ENCODE measurements at places on chromosomes 12 and 14.

DNA sequence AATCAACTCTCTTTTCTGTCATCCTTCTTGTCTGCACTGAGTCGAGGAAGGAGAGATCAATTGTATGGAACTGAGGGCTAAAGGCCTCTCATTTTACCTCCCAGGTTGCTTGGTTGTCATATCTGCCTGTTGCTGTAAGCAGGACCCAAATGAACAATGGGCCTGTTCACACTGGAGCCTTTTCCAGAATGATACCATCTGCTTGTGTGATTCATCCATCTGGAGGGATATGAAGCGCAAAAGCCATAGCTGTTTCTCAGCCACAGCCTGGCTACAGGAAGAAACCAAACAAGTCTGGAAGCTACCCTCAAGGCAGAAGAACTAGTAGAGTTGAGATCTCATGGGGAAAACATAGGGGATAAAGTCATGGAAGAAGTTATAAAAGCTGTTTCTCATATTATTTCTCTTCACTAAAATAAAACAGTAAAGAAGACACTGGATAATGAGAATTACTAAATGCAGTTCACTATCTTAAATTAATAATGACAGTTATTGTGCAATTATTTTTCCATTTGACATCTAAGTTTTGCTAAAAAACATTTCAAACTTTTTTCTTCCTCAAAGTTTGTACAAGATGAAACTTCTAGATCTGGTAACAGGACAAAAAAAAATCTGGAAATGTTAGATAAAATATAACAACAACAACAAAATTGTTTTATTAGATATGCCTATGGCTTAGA, 106.3 kb downstream of the SPTSSA start:
- DNase-seq: peak; percentile 72

- no peak for DNase-seq
Measured at GRCh38 chr14:98634043-98634820, 637.8 kb downstream of the BCL11B start.

GRCh38 chr12:113889076-113889475, 77.0 kb downstream of the RBM19 start:
- peak; percentile 54 for DNase-seq

- DNase-seq: no peak
Measured at GRCh38 chr14:87989956-87990299, 3.1 kb downstream of the GALC start.

GRCh38 chr12:49336645-49337584, at the start of gene C1QL4:
Gene C1QL4 (minus strand): TSS chr12:49337188. CDS start chr12:49336477, 711 bp downstream.
- DNase-seq: peak; percentile 64

- peak; percentile 61 for DNase-seq
Measured at GRCh38 chr12:6869049-6870021, 2.0 kb downstream of the TPI1 start.

GRCh38 chr12:48542300-48542928, 17.0 kb downstream of the OR8S1 start:
- DNase-seq: no peak

GRCh38 chr12:29739279-29739991, 44.3 kb downstream of the TMTC1 start:
- DNase-seq: peak; percentile 8

GRCh38 chr12:28217805-28218204, 27.5 kb downstream of the CCDC91 start:
- DNase-seq: no peak

GRCh38 chr14:95703805-95704204, 10.1 kb downstream of the TCL1A start:
- DNase-seq: no peak

DNA sequence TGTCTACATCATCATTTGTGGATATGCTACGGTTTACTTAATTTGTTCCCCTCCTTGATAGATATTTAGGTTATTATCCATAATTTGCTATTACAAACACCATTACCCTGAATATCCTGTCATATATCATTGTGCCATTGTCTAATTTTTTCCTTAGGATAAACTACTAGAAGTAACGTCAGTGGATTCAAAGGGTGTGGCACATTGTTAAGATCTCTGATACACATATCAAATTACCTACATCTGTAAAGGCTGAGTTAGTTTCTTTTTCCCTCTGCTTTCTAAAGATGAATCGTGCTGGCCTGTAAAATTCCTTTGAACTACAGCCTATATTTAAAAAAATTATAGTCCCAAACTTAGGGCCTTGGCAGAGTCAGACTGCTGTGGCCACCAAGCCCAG, 53.9 kb upstream of the STRN3 start:
- DNase-seq: no peak

DNA sequence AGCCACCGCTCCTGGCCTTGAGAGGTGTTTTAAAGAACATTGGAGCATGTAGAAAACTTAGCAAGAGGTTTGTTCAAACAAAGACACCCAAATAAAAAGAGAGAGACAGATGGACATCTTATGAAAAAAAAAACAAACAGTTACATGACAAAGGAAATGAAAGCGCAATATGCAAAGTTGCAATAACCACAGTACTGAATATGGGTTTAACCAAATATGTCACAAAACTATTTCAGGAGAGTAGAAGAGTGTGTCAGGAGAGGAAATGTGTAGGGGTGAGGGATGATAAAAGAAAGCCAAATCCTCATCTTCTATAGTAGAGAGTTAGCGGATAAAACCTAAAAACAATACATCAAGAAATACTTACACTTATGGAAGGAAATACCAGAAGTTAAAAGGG, 98.4 kb downstream of the GTF2A1 start:
- no peak for DNase-seq

- DNase-seq: no peak
Measured at GRCh38 chr14:73727166-73727565, 13.0 kb upstream of the PNMA1 start.

GRCh38 chr12:100229036-100229635, 28.5 kb downstream of the ACTR6 start:
- DNase-seq: peak; percentile 10

DNA sequence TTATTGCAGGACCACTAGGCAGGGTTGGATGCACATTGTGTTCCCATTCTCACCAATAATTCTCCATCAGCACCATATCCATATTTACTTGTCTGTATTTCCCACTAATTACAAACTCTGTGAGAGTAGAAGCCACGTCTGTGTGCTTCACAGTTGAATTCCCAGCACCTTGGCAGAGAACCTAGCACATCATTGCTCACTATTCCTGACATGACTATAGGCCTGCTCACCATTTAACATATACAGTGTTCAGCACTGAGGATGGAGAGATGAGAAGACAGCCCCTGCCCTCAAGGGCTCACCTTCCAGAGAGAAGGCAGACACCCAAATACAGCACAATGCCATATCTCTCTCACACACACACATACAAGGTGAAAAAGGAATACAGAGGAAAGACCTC, 5.0 kb downstream of the DAD1 start:
- DNase-seq: no peak

DNA sequence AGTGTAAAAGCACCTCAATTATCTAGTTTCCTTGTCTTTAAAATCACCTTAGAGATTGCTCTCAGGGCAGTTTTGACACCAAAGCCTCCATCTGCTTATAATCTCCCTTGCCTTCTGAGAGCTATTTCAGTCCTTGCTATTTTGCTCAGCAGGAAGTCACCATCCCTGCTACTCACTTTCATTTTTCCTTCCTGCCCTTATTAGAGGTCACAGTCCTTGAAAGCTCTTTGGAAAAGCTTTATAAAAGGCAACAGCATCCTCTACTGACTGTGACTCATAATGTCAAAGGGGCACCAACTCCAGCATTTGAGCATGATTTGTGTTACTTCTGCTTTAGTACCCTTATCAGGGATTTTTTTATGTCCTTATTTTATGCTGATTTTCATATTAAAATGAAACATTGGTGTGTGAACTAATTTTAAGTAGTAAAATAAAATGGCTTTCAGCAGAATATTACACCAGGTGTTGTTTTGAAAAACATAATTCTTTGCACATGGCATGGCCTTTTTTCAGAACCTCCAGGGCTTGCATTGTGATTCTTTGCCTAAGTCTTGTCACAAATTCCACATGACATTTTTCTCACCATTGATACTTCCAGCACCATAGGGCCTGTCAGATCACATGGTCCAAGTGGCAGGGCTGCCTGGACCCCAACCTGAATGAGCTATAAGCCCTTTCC, 213.0 kb downstream of the ADAMTS20 start:
- DNase-seq: peak; percentile 68

DNA sequence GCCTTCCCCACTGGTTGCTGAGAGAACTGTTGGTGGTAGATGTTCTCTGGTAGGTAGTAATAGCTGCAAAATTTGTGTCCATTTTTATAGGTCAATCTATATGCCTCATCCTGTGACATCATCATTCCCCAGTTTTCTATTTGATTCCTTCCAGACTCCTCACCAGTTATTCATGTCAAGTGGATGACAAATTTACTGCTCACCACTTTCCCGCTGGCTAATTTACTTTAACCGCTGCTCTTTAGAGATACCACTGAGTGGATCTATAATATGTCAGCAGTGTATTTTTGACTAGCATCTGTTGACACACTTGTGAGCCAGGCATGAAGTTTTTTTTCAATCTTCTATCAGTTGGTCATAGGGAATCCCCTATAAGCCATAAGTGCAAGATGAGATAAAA, 24.6 kb downstream of the GPR65 start:
- DNase-seq: no peak

GRCh38 chr12:83057436-83057835, 370.7 kb downstream of the TMTC2 start:
- DNase-seq: no peak

DNA sequence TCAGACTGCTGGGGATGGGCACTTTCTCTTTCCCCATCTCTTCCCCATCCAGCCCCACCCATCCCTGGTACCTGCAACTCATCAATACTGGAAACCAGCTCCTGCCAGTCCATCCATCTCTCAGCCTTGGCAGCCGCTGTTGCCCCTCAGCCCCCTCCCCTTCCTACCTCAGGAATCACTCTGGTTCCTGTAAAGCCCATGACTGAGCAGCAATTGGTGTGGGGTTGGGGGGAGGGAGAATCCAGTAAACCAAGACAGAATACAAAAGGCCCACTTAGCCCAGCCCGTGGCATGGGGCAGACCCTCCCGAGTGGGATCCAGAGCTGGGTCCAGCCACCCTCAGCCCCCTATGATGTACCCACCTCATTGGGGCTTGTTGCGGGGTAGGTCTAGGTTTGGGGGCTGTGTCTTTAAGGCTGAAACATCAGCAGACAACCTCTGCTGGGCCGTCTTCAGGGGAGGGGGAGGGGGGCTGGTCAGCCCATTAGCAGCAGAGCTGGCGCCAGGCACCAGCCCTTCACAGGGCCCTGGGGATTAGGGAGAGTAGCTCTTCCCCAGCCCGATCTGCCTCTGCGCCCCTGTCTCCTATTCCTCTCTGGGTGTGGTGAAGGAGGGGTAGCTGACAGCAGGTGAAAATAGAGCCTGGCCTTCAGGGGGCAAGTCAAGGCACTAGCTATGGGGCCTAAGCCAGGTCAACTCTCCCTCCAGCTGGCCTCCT, 702 bp upstream of the PRPH start:
- DNase-seq: no peak

DNA sequence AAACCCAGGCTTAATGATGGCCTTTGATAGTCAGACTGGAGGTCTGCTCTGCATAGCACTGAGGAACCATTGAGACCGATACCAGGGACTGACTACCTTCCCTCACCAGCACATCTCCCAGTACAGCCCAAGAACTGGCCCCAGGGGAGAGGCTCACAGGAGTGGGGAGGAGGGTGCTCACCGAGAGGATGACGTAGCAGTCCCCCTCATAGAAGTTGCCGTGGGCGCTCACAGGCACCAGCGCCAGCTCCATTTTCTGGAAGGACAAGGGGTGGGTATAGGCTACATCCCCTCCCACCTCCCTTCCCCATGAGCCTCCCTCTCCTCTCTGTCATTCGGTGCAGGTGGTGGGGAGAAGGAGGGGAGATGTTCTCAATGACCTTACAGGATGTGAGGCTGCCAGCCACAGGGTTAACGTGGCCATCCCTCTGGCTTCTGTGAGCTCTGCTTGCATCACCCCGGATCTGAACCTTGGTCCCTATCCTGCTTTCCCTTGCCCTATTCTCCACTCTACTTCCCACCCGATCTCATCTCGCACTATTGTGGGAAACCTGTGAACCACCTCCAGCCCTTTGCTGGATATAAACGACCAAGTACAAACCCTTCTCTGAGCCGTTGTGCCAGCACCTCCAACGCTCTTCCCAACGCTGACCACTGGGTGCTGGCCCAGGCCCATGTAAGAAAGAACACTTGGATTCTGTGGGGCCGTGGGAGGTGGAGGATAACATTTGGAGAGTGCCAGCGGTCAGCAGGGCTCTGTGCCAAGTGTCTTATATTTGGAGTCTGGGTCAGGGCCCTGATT, 4.4 kb downstream of the AVIL start:
- DNase-seq: no peak

DNA sequence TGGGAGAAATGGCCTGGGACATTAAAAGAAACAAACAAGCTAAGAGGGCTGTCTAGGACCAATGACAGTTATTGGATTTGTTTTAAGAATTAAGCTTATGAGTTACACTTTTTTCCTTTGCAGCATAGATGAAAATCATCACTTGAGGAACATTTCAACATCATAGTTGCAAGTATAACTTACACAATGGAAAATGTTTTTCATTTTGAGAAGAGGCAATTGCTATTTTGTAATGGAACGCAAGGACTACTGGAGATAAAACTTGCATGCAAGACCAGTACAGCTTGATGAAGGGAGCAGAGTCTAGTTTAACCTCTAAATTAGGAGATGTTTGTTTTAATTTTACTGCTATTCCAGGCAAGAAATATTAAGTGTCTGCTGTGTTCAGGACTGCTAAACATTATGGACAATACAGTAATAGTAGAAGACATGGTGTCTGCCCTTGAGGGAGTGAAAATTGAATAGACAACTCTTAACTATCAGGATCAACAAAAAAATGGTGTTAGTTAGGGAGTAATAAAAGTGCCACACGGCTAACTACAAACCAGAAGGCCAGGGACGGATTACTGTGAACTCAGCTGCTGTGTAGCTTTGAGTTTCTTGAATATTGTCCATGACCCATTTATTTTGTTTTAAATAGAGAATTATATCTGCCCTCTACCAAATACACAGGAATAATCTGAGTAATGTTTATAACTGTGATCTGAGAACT, 374.5 kb downstream of the RAD51B start:
- no peak for DNase-seq

DNA sequence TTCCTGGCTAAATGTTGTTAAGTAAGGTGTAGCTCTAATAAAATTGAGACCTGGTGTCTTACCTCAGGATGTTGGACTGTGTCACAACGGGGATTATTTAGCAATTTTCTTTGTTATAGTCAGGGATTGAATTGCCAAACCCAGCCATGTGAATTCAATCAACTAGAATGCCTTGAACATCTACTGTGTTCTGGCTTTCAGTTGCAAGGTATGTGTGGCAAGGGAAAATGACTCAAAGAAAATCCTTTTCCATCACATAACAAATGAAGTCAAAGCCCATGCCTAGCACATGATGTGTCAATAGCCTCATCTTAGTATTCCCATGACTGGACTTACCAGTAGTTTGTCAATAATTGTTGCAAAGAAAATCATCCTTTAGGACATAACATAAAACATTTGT, 519.8 kb upstream of the FLRT2 start:
- DNase-seq: peak; percentile 51

- peak; percentile 48 for DNase-seq
Measured at GRCh38 chr14:59101476-59101875, 87.0 kb upstream of the DAAM1 start.

DNA sequence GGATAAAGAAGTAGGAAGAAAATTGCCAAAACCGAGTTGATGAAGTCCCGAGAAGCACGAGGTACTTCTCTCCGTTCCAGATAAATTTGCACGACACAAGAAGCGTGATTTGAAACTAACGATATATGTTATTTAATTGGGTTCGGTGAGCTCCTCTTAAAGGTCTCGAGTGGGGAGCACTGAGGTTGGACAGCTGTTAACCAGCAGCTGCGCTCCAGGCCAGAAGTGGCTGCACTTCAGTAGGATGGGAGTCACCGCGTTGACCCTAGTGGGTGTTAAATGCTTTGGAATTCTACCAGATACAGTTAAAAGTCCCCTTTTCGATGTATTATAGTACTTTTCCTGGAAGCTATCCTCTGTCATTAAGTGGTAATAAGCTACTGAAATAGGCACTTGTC, 953 bp upstream of the DCAF5 start:
- no peak for DNase-seq
